ENCODE measurements at places on chromosomes 3 and 15.
A peak's percentile ranks its signal among the peaks of the same experiment; 100 is the strongest.

DNA sequence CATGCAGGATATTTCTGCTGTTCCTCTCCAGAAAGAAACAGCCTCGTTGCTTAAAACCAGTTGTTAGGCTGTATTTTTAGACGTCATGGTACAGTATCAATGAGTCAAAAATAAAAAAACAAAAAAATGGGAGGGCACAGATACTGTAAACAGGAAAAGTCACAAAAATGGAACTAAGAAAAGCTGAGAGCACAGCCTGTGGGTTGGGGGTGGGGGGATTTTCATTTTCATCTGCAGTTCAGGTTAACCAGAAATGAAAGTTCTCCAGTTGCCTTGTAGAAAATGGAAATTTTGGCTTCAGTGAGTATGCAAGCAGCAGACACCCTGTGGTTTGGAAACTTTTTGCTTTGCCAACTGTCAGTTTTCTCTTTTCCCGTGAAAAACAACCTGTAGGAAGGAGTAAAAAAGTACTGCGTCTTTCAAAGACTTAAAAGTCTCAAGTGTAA is 59.0 kb downstream of the FRMD4B start:
- no peak for DNase-seq

DNA sequence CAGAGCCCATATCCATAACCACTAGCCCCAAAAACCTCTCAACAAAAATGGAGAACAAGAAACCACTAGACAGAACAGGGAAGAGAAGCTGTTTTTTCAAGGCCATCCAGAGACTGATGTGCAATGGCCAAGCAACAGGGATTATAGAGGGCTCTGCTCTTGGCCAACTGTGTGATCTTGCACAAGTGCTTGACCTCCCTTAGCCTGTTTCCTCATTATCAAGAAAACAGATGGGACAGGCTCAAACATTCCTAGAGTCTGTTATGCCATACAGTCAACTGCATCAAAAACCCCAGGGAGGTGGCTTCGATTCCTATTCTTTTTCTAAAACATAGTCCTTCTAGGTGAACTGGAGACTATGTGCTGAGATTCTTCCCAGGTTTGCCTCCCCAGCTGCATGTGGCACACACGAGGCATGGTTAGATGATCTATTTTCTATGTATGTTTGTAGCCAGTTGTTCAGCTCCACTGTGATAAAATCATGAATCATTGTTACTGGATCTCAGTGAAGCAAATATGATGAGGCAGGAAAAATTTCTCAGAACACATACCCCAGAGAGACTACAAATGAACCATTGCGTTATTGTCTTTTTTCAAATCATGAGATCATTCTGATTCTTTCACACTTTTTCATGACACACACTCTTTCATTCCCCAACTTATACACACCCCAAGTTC is 132.9 kb upstream of the TGFBR2 start:
- no peak for DNase-seq

GRCh38 chr3:177538750-177539730 is 341.8 kb upstream of the TBL1XR1 start:
- DNase-seq, result no peak

DNA sequence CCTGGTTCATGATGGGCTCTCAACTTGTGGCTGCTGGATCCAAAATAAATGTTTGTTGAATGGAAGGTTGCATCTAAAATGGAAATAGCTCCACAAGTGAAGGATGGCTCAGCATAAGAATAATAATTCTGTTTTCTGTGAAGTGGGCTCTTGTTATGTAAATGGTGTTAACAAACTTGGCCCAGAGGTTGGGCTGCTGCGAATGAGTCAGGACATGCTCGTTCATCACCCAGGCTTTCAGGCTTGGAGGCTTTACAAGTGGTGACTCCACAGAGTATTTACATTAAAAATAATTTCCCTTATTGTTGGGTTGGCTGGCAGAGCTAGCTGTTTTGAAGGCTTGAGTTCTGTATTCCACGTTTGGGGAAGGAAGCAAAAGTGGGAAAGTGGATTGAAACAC is 60.5 kb downstream of the ITGB5 start:
- DNase-seq, result no peak

DNA sequence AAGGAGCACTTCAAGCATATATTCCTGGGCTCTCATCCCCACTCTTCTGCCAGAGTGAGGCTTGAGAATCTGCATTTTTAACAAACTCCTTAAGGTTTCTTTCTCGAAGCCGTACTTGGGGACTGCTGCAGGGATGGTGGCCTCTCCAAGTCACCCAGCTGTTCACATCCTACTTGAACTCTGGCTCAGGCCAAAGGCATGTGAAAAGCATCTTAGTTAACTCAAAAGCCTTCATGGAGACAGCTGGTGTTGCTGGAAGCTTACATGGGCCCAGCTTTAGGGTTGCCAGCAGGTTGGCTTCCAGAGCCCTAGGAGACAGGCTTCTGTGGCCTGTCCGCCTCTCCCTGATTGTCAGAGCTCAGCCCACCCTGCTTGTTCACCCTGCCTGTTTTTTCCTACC is 139.2 kb downstream of the THSD4 start:
- no peak for DNase-seq

DNA sequence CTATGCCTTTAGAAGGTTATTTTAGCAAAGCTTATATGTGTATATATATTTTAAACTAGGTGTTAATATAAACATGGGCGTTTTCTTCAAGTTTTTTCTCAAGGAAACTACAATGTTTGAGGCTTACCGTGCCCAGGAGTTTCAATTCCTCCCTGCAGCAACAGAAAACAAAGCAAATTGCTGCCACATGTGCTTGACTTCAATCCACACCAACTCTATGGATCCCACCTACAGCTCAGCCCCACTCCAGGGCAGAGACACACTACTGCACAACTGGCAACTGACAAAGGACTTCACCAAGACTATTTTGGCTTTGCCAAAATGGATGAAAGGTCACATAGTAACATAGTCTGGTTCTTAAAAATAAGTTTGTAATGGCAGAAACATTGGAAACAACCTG is 346.6 kb downstream of the ERC2 start:
- no peak for DNase-seq

GRCh38 chr3:46059432-46059831 is 32.1 kb upstream of the XCR1 start:
- no peak for DNase-seq

DNA sequence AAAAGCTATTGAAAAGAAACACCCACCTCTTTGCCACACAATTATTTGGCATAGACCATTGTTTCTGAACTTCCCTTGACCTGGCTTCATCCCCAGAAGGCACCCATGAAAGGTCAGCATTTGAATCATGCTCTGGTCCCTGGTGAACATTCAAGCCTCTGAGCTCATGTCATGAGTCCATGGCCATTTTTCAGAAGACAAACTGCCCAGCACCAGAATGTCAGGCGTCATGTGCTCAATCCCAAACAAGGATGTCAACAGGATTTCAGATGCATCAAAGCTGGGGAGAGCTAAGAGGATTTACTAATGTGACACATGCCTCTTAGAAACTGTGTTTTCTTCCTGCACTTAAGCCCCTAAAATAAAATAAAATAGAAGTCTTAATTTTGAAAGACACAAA is 41.3 kb downstream of the TMED3 start:
- DNase-seq, result no peak

DNA sequence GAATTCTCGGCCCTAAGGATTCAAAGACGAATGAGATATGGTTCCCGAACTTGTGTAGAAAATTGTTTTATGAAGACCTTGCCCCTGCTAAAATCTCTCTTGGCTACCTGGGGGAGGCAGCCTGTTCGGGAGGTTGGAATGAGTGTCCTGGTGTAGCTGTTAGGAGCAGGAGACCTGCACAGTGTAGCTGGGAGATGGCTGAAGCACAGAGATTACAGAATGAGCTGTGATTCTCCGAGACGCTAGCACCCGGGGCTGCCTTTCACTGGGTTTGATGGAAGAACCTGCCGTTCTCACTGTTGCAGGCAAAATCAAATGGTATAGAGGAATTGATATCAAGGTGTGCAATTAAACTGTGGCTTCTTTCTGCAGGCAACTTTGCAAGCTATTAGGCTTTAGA is 68.0 kb downstream of the TRAK1 start:
- no peak for DNase-seq

DNA sequence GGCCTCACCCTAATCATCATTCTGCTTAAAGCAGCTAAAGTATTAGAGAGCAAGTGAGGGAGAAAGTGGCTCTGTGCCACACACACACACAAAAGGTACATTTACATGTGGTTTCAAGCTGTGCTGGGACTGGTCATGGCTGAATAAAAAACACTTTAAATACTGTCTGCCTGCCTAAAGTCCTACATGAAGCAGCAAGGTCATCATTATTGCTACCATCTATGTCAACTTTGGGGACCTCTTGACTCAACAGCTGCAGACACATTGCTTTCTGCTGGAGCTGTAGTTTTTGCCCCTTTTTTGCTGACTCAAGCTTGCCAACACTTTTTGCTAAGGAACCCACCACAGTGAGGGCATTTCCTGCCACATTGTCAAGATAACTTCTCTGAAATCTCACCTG is 1237.9 kb downstream of the ROBO2 start:
- DNase-seq, result no peak

GRCh38 chr3:16067837-16068471 is 106.5 kb upstream of the GALNT15 start:
- no peak for DNase-seq

DNA sequence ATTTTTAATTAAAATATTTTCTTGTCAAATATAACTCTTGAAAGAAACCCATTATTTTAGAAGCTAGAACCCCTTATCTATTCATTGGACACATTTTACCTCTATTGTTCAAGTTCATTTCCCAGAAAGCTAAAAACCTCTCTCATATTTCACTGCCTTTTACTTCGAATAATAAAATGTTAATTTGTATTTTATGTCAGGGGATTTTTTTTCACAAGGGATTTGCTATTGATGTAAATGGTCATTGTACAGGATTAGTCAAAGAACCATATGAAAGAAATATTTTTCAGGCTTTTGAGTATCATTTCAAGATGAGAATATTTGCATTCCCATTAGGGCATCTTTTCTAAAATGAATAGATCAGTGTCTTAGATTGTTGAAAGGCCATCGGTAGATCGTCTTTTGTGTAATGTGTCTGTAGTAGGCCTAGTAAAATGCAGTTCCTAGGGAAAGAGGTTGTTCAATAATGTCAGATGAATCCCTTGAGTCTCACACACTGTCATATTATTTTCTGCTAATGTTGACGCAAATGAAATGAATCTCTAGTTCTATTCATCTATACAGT is 114.5 kb downstream of the ROBO1 start:
- DNase-seq, result no peak

DNA sequence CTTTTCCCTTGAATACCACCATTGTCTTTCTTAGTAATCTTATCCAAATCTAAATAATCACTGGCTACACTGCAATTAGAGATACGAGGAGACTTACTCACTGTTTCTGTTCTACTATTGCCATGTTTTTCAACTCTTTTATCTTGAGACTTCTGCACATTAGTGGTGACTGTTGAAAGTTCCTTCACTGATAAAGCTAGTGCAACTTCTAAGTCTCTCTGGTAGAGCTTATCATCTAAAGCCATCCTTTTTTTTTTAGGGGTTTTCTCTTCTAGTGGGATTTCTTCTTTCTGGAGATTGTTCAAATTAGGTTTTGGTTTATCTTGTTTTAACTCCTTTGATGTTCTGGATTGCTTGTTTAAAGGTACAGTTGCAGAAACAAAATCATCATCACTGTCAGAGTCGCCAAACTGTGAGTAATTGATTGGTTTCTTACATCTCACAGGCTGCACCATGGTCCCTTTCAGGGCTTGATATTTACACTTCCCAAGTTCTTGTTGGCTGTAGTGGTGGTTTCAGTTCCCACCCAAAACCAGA is 37.7 kb downstream of the NCK1 start:
- peak; percentile 32 for DNase-seq

- no peak for DNase-seq
Observed at GRCh38 chr15:81015621-81016488, 15.1 kb downstream of the TLNRD1 start.

DNA sequence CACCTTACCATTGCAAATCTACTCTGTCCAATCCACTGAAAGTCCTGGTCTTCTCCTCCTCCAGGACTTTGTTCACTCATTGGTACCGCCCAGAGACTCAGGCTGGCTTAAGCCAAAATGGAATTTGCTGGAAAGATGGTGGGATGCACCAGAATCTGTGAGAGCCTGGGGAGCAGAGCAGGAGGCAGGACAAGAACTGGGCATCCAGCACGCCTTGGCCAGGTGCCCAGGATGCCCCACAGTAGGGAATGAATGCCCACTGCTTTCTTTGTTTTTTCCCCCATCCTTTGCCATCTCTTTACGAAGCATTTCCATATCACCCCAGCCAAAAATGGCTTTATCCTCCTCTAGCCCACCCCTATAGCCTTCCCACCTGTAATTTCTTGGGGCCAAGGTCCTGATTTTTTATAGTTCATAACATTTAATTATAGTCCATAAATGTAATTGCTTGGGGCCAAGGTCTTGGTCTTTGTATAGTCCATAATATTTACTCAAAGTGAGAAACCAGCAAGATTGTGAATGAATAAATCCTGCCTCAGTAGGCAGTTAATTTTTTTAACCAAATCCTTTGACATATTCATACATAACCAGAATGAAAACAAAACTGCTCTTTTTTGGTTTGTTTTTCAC is 23.3 kb upstream of the IREB2 start:
- no peak for DNase-seq

DNA sequence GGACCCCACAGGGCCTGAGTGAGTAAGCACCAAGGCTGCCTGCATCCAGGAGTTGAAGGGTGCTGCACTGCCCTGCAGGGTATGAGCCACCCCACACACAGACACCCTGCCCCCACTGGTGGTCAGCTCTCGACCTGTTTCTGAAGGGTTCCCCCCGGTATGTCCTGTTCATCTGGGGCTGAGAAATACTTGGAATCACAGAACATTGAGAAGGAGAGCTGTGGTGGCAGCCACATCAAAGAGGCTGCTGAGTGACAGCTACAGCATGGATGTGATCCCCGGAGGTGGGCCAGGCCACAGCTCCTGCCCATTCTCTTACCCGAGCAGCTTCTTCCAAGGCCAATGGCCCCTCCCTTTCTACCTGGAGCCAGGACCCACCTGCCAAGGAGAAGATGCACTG is 66.4 kb upstream of the PLXNA1 start:
- no peak for DNase-seq

GRCh38 chr3:185069037-185070030 is 83.5 kb downstream of the C3orf70 start:
- peak; percentile 43 for DNase-seq

GRCh38 chr3:46661776-46662766 is 31.4 kb downstream of the ALS2CL start:
- DNase-seq, result no peak

- DNase-seq, result no peak
Observed at GRCh38 chr15:100517846-100518245, 10.9 kb downstream of the CERS3 start.

- no peak for DNase-seq
Observed at GRCh38 chr3:55720614-55721013, 233.5 kb upstream of the WNT5A start.

DNA sequence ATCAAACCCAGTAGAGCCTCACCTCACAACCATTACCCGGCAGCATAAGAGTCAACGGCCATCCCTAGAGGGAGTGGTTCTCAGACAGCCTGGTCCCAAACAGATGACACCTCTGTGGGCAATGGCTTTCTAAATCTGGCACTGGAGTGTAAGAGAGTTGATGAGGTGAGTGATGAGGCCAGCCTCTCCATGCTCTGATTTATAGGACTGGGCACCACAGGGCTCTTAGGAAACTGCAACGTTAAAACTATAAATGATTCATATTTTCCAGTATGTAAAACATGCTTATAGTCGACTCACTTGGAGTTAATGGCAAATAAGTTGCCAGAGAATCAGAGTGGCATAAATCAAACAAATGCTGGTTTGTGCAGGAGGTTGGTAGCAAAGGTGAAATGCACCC is 187.7 kb downstream of the GREM1 start:
- no peak for DNase-seq

GRCh38 chr3:150362515-150363302 is 45.4 kb upstream of the TSC22D2 start:
- DNase-seq, result no peak
